ENCODE measurements at places on chromosomes 7 and 10. TPM values are rescaled to one million over a fixed set of nuclear protein-coding genes. Genes with fewer than 3 reads are reported as not detected.

Gene ZNF853
- 12.9 TPM for total RNA-seq

DNA sequence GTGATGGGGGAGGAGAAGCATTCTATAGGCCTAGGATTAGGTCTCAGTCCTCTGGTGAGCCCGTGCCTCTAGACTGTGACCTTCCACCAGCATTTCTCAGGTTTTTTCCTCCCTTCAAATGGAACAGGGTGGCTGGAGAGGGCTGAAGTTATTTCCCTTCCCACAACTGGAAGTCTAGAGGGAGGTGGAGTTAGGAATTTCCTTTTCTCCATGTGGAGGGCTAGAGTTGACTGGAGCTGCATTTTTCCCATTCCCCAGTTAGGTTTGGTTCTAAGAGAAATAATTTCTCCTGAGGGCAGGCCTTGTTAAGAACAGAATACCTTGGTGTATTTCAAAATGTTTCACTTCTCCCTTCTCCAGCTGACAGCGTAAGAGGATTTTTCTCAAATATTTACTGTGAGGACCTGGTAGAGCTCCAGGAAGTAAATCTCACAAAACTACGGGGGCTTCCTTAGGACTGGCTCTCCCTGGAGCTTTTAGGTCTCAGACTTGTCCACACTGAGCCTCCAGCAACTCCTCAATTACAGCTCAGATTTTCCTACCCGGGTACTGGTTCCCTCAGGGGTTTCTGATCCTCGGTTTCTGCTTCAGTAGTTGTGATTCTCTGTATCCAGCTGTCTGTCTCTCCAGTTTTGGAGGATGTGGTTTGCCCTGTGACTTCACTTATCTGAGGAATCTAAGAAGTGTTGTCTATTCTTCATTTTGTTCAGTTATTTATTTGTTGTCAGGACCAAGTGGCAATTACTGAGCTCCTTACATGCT lies 6.0 kb upstream of the REEP3 start:
- no peak for ATAC-seq

DNA sequence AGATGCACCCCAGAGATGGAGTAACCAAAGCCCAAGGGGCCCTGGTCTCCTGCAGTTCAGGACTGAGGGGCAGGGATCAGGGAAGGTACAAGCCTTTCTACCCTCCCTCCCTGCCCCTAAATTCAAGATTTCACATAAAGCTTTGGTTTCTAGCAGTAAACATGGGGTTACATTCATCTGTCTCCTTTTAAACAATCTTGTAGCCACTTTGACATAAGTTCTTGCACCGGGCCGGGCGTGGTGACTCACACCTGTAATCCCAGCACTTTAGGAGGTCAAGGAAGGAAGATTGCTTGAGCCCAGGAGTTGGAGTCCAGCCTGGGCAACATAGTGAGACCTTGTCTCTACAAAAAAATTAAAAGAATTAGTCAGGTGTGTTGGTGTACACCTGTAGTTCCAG lies 4.0 kb upstream of the ACTR3C start:
- no peak for ATAC-seq

Gene ZFAND4
- 13.7 TPM for total RNA-seq

DNA sequence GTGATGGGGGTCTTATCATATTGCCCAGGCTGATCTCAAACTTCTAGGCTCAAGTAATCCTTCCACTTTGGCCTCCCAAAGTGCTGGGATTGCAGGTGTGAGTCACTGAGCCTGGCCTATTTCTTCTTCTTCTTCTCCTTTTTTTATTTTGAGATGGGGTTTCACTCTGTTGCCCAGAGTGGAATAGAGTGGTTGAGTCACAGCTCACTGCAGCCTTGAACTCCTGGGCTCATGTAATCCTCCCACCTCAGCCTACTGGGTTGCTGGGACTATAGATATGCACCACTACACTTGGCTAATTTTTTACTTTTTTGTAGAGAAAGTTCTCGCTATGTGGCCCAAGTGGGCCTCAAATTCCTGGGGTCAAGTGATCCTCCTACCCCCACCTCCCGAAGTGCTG lies 124.3 kb downstream of the SKIDA1 start:
- ATAC-seq = no peak

DNA sequence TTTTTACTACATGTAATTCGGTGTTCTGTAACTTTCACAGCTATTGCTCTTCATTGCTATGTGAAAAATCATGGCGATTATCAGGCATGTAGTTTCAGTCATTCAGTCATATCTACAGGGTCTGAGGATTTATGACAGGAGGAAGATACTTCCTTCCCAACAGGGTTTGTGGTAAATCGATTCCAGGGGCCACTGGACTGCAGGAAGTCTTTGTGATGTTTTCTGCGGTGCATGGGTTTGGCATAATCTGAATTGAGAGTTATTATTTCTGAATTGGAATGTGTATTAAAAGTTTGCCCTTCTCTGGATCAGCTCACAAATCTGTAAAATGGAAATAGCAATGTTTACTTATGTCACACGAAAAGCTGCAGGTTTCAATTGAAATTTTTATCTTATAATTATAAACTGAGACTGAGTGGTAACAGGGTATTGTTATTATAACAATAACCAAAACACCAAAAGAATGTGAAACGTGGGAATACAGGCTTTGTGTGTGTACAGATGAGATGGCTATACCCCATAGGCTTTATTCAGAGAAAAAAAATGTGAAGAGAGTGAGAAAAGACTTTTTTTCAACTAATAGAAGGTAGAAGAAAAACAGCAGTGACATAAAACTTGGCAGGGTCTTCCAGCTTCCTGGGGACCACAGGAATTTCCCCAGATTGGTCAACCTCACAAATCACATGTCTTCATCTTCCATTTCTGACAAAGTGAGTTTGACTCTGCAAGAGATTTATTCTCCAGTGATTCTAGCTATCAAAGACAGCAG lies 307.7 kb upstream of the NFE2L3 start:
- ATAC-seq = no peak

DNA sequence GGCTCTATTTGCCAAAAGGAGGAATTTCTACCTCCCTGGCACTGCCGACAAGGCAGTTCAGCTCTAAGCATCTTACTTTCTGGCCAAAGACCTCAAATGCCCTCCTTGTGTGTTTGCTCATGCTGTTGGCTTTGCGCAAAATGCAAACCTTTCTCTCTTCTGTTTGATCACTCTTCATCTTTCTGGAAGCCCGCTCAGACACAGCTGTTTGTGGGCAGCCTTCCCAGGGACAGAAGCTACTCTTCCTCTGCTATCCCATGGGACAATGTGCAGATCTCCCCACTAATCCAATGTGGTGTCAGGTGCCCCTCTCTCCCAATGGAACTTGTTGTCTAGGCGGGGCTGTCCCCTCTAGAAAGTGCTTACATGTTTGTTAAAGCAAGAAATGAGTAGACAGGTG lies 278.7 kb downstream of the CCSER2 start:
- ATAC-seq = no peak

DNA sequence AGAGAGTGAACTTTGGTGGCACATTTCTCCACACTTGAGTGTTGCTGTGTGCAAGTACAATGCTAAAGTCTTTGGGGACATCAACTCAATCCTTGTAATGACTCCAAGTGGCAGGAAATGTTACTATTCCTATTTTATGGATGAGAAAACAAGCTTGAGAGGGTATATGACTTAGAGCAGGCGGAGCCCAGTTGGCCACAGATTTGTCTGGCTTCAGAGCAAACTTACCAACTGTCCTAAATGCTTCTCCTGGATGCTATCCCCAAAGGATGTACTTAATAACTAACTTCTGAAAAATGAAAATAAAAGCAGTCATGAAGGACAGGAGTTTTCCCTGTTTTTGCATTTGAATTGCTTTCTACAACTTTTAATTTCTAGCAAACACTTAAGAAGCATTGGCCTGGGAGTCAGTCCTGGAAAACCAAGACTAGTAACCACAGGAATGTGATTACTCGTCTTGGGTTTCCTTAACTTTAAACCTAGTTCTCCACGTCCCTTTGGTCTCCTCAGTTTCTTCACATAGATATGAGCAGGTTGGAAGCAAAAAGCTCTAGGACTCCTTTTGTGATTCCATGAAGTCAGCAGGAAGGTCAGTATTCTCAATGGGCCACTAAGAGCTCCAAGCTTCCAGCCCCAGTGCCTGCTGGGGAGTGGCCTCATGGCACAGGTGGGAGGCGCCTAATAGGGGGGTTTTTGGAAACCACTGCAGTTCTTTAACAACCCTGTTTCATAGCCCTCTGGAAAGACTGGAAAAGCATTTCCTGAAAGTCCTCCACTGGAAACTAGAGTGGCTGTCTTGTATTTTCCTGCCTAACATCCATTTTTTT lies 140.8 kb downstream of the GLCCI1 start:
- no peak for ATAC-seq

Gene ENKUR
- total RNA-seq = 1.1 TPM

Data from gastroesophageal sphincter (tissue), 4 donors.